NB4 (cell line): ENCODE measurements at places on chromosomes 3 and 15.

DNA sequence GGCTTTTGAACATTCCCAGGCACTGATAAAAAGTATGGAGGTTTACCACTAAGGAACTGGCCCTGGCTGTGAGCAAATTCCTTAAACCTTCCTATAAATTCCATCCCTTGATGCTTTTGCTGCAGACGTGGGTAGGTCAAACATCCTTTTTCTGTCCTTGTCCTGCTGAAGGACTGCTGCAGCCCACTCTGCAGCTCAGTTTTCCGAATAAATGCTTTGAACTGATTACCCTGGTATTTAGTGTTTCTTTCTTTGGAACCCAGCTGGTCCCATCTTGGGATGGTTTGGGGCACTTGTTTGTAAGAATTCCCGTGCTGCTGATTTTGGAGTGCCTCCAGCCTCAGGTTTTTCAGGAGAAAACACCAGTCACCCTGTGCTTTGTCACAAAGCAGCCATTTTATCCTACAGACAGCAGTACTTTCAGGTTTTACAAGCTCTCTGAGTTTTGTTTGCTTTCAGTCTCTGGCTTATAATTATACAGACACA lies 815.9 kb downstream of the VGLL3 start:
- no peak for DNase-seq

GRCh38 chr3:31581660-31582059 lies 48.9 kb downstream of the STT3B start:
- peak; percentile 53 for DNase-seq

DNA sequence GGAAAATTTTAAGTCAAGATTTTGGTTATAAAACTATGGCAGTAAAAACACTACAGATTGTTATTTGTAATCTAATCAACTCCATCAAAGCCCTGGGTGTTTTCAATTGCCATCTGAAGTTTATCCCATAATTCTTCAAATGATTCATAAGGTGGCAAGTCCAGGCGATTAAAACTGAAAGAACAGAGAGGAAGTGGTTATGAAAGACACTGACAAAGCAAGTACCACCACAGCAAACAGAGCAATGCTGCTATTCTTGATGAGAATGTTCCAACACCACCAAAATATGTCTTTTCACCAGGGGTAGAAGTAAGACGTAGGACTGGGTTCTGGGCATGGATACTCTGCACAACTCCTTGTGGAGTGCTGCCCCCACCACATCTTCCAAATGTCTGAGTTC lies 86.9 kb upstream of the PRTG start:
- peak; percentile 43 for DNase-seq

- peak; percentile 37 for DNase-seq
Observed at GRCh38 chr15:79283252-79284048, 928 bp downstream of the ANKRD34C start.

GRCh38 chr3:28951772-28952556 lies 328.9 kb upstream of the RBMS3 start:
- peak; percentile 14 for DNase-seq

GRCh38 chr15:73760330-73761329 lies 7.5 kb upstream of the INSYN1 start:
- no peak for DNase-seq
